ENCODE measurements at places on chromosomes 2 and 18.

GRCh38 chr2:22086726-22087125 lies 963.0 kb downstream of the TDRD15 start:
- no peak for DNase-seq

GRCh38 chr2:50955081-50955480 lies 76.9 kb downstream of the NRXN1 start:
- DNase-seq = no peak

DNA sequence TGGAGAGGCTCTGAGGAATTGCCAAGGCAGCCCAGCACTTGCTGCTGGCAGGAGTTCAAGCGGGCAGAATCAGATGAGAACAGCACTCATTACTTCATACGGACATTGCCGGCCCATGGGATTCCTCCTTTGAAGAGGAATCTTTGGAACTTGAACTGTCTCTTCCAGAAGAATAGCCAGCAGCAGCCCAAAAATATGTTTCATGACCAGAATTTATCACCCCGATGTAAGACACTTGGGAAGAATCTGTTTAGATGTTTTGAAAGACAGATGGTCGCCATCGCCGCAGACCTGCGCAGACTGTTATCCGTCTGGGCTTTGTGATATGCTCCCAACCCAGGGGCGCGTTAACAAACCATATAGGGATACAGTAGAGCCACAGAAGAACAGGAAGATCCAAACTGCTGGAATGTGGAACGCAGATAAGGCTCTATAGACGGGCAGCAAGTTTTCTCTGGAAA lies 3.7 kb upstream of the ADI1 start:
- DNase-seq = no peak

- no peak for DNase-seq
Observed at GRCh38 chr2:121570667-121571055, 40.0 kb downstream of the RNU4ATAC start.

DNA sequence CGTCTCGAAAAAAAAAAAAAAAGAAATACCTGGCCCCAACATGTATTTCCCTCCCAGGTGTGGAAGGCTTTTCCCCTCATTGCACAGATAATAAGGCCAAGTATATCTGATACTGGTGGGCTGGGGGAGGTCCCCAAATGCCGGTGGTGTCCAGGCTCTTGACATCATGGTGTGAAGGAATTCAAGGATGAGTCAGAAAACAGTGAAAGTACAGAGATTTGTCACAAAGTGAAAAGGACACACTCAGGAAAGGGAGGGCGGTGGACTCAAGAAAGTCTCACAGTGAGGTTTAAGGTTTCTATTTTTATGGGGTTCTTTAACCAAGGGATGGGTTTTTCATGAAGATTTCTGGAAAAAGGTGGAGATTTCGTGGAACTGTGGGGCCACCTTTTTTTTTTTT lies 37.8 kb upstream of the FZD5 start:
- no peak for DNase-seq

- DNase-seq = no peak
Observed at GRCh38 chr18:47036298-47036874, 965 bp upstream of the ELOA2 start.

- no peak for DNase-seq
Observed at GRCh38 chr18:23723121-23723520, 33.9 kb downstream of the LAMA3 start.

GRCh38 chr18:50009773-50010335 lies 185.1 kb downstream of the MYO5B start:
- no peak for DNase-seq

- DNase-seq = no peak
Observed at GRCh38 chr2:45923701-45924100, 272.2 kb downstream of the PRKCE start.

- DNase-seq = peak; percentile 86
Observed at GRCh38 chr2:237923481-237924163, 43.2 kb upstream of the UBE2F start.

Data from right forelimb (tissue), 1 donor.